Activated CD4-positive, alpha-beta T cell treated with anti-CD3 and anti-CD28 coated beads, Interleukin-2, amount 10 ng/mL, durations not matched to agents 7 days and 5 days (primary cell): ENCODE measurements at places on chromosomes 4 and X.
A peak's percentile ranks its signal among the peaks of the same experiment; 100 is the strongest.

DNA sequence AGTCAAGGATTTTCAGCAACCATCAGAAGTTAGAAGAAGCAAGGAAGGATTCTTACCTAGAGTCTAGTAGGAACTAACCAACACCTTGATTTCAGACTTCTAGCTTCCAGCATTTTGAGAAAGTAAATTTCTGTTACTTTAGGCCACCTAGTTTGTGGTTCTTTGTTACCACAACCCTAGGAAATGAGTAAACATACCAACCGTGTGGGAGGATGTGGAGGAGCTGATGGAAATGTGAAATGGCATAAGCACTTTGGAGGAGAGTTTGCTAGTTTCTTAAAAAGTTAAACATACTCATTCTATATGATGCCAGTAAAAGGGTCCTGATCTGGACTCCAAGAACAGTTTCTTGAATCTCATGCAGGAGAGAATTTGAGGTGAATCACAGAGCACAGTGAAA lies 679.4 kb downstream of the PDHA2 start:
- no peak for DNase-seq

GRCh38 chr4:88045021-88045420 lies 37.6 kb downstream of the PKD2 start:
- no peak for DNase-seq

- no peak for DNase-seq
Observed at GRCh38 chrX:41779030-41779564, 55.1 kb downstream of the GPR82 start.

GRCh38 chrX:57286507-57287251 lies at the start of gene FAAH2:
Gene FAAH2, plus strand, starts transcription at chrX:57286706. Its CDS starts 120 bp downstream, at chrX:57286826.
- DNase-seq: peak; percentile 45

GRCh38 chr4:79185526-79186045 lies 140.3 kb downstream of the NAA11 start:
- DNase-seq: no peak

- peak; percentile 30 for DNase-seq
Observed at GRCh38 chr4:8439914-8440491, 520 bp downstream of the ACOX3 start.

DNA sequence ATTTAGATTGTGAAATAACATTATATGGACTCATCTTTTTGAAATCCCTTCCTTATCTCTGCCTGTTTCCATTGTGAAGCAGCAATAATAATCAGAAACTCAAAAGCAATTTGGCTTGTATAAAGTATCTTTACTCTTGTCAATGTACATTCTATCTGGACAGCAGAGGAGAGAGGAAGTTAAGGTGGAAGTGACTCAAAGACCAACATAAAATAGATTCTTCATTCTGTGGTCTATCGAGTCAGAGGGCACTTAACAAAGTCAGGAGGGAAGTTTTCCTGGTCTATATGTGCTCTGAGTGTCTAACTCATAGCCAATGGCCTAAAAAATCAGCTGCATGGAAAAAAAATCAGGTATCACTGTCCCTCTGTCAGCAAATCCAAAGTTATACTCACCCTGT lies 155.5 kb downstream of the EMCN start:
- no peak for DNase-seq

GRCh38 chr4:172173206-172173605 lies 360.0 kb downstream of the GALNTL6 start:
- DNase-seq: no peak

DNA sequence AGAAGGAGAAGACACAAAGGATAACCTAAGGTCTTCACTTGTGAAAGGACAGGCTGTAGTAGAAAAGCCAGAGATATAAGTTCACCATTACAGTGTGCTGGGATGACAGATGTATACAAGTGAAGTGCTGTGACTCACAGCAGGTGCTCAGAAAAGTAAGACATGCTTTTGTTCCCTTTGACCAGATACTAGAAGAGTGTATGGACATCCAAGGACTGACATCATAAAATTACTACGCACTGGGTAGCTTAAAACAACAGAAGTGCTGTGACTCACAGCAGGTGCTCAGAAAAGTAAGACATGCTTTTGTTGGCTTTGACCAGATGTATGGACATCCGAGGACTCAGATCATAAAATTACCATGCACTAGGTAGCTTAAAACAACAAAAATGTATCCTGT lies 61.6 kb upstream of the BTC start:
- DNase-seq: no peak

DNA sequence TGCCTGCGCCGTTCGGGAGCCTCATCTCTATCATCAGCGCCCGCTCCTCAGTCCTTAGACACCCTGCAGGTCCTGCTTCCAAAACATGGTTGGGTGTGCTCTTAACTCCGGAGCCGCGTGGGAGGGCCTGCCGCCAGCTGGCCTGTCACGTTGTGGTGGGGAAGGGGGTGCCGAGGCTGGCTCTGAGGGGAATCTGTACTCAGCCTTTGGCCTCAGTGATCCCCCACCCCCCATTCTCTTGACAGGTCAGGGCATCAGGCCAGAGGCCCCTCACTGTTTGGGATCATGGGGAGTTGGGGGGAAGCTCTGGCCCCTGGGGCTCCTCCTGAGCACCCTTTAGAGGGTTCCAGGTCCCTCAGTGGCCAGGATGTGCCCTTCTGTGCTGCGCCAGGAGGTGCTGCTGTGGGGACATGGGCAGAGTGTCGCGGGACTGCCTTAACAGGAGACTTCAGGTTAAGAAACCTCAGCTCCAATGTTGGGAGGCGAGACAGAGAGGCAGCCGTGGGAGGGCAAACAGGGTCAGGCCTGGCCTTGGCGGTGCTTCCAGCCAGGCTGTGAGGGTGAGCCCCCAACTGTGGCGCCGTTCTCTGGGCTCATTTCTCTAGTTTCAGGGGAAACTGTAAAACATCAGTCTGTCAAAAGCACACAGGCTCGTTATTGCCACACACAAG lies 33.5 kb downstream of the TRMT44 start:
- DNase-seq: no peak

DNA sequence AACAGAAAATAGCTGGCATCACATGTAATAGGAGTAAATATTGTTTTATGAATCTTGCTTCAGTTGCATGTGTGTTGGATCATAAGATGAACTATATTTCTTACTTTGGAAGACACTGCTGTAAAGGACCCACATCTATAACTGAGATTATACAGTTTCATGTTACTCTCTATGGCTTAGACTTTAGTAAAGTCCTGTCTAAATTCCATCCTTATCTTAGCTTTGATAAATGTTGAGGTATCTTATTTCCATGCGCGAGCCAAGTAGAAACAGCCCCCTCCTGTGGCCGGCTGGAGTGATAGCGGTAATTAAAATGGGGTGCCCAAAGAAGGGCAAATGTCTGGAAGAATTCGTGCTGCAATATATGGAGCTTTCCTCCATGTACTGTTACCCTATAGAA lies 43.0 kb downstream of the CCDC158 start:
- DNase-seq: peak; percentile 52

GRCh38 chrX:155071694-155072280 lies 479 bp downstream of the BRCC3 start:
- DNase-seq: peak; percentile 9

DNA sequence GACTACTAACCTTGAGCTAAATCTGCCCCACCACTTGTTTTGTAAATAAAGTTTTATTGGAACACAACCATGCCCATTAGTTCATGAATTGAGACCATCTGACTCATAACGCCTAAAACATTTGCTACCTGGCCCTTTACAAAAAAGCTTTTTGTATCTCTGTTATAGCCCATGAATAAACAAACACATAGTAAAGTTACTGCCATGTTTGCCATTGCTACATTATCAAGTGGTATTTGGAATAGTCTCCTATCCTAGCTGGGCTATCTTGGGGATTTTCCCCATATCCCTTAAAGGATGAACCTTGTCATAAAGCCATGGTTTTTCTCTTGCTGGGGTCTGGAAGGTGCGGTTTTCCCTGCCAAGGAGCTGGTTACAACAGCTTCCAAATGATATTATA lies 112.3 kb downstream of the FAM9B start:
- DNase-seq: no peak

GRCh38 chrX:81120936-81121371 lies 80.8 kb downstream of the HMGN5 start:
- DNase-seq: peak; percentile 46

DNA sequence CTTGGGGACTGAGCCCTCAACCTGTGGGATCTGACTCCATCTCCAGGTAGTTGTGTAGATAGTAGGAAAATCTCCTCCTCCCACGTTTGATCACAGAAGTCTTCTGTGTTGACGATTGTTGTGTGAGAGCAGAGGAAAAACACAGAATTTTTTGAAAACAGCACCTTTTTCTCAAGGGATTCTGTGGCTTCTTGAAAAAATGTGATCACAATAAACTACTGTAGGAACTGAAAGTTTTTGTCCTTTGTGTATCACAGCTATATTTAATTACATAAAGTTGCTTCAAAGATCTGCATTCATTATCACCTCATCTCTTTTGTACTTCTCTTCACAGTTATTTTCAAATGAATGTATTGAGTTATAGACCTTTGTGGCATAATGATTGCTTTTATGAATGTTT lies 85.1 kb downstream of the AFF1 start:
- no peak for DNase-seq

DNA sequence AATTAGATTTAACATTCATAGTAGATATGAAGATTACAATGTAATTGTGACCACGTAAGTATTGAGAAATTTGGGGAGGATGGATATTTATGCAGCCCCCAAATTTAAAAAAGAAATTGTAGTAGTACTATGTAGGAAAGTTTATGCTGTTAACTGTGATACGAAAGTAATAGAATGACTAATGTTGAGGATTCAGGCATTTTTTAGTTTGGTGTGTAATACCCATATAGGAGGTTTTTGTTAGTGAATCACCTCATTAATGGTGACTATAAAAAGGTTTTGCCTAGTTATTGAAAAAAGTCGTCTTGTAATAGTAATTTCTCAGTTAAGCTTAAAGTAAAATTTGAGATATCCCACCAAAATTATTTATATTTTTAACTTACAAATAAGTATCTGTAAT lies 67.2 kb downstream of the SMARCAD1 start:
- DNase-seq: no peak

DNA sequence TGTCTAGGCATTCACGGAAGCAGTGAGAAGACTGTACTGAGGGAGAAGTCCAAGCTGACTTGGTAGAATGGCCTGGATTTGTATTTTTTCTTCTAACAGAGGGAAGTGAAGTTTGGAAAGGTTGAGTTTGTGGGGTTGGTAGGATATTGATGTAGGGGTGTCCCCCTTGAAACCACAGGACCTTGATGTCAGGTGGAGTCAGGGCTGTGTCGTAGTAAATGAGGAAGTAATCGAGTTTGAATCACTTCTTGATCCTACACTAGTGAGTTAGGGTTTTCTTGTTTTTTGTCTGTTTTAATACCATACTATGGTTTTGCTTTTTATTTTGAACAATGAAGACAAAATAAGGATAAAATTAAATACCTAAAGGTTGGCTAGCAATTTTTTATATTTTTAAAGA lies 30.1 kb upstream of the ANAPC4 start:
- no peak for DNase-seq

GRCh38 chr4:69708211-69708610 lies 52.2 kb downstream of the SULT1B1 start:
- no peak for DNase-seq

GRCh38 chr4:25551605-25552004 lies 104.0 kb upstream of the SLC34A2 start:
- DNase-seq: no peak

- DNase-seq: no peak
Observed at GRCh38 chr4:155900381-155900780, 3.1 kb upstream of the TDO2 start.

DNA sequence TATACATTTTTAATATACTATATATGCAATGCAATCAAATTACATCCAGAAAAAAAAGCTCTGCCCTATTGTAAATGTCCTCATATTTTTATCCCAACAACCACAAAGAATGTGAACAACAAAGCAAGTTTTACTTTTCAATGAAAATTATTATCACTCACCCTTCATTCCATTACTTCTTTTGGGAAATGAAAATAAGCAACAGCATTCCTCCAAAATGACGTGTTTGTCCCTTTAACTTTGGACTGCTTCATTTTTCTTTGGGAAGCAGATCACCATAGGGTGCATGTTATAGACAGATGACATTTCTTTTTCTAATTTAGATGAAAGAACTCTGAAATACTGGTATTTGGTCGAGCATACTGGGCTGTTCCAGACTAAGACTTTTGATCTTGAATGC lies 667.1 kb upstream of the BOD1L1 start:
- no peak for DNase-seq
